WERI-Rb-1 (cell line): ENCODE measurements at places on chromosomes 7 and 10.

DNA sequence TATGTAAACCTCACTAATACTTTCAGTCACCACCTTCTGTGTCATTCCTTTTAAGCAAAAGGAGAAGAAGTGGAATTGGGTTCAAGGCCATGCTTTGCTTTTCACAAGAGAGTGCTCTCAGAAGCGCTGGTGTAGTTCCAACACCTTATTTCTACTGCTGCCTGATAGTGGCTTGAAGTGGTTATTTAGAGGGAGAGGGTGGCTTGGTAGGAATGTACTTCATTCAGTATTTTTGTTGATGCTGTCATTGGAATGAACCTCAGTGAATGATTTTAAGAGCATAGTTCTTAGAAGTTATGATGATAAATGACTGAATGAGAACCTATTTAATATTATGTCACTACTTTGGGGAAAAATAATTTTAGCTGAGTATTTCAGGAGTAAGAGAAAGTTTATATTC lies 396.7 kb downstream of the EXOC4 start:
- no peak for DNase-seq

GRCh38 chr7:28081016-28081415 lies 99.6 kb downstream of the JAZF1 start:
- DNase-seq, result no peak

- DNase-seq, result no peak
Observed at GRCh38 chr7:29146888-29147609, 712 bp upstream of the CPVL start.

- no peak for DNase-seq
Observed at GRCh38 chr7:114789871-114790311, 132.0 kb upstream of the MDFIC start.

DNA sequence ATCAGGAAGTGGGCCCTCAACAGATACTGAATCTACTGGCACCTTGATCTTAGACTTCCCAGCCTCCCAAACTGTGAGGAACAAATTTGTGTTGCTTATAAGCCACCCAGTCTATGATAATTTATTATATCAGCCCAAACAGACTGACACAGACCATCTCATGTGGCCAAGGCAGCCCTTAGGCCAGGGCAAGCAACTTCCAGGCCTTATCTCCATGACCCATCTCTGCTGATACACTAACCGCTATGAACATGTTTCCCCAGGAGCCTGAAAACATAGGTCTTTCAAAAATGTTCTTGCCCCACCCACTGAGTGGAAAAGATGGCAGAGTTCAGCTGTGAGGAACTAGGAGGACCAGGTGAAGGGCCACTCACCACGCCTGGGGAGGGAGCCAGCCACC lies 3.2 kb upstream of the BLOC1S2 start:
- DNase-seq, result no peak
